ENCODE measurements at places on chromosomes 11 and 22.

- no peak for DNase-seq
Observed at GRCh38 chr11:91081440-91082043, 858.7 kb upstream of the CHORDC1 start.

DNA sequence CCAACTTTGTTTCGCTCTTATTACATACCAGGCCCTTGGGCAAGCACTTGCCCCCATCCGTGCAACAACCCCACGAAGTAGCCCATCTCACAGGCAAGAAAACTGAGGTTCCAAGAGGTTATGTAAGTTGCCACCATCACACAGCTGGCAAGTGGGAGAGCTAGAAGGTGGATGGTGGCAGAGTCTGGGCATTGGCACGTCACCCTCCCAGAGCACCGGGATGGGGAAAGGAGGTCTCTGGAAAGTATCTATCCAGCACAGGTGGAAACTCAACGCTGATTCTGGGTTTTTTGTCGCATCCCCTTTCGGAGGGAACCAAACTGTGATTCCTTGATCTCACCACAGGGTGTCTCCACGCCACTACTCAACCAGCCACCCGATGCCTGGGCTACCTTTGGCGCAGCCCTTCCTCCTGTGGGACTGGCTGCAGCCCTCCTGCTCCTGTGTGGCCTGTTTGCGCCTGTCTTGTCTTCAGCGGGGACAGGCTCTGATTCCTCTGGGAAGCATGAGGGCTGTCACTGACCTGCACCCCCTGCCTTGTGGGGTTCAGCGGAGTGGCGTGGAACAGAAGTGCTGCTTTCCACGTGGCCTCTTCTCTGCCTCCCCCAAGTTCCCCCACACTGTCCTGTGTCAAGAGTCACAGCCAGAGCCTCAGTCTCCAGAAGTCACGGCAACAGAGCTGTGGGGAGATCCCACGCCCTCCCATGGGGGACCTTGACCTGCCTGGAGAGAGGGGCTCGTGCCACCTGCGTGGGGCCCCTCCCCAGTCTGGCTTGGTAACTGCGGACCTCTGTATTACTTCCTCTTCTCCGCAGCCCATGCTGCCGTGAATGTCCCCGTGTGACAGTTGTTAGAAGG, 34.4 kb upstream of the TRIM29 start:
- peak; percentile 73 for DNase-seq

DNA sequence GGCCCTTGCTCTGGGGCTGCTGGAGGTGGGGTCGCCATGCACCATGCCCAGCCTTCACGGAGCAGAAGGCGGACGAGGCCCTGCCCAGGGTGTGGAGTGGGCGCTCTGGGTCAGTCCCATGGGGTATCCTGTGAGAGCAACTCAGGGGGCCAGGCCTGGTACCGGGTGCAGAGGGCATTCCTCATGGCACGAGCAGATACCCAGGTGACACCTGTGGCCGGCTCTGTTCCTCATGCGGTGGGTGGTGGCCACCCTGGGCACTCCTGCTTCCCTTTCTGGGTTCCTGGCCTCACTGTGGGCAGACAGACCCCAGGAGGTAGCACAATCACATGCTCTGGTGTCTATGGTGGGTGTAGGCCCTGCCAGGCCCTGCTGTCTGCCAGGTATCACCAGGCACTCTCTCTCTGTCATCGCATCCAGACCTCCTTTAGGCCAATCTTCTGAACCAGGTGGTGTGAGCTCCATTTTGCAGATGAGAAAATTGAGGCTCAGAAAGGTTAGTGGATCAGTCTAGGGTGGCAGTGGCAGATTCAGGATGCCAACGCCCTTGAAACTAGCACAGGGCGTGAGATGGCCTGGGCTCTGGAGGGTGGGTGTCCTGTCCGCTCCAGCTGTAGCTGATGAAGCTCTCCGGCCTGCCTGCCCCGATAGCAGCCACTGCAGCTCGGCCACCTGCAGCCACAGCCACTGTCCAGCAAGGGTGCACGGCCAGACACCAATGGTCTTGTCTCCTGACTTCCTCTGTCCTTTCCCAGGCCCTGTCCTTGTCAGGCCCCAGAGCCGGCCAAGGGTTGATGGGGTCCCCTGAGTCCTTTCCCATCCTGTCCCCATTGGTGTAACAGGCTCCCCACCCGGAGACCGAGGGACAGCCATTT, 15.1 kb downstream of the DGKZ start:
- no peak for DNase-seq

DNA sequence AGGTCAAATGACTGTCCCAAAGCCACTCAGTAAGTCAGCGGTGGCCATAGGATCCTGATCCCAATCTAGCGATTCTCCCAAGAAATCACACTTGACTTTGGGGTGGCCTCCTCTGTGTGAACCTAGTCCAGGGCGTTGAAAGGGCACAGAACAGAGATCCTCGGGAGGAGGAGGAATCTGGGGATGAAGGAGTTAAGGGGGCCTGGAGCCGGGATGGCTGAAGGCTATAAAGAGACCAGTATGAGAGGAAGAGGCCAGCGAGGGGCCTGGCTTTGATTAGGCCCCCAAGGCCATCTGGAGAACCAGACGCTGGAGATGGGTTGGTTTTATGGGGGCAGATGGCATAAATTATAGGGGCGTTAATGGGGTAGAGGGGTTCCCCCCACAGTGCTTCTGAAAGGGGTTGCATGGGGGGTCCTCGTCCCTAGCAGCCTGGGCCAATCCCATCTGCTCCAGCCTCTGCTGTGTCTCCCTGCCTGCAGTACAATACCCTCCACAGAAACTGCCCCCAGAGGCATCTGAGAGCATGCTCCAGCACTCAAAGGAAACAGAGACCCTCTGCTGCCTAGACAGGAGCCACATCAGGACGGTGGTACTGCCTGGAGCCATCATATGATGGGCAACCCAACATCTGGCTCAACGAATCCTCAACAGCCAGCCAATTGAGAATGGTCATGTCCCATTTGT, 35.2 kb upstream of the TRIM29 start:
- DNase-seq = no peak

DNA sequence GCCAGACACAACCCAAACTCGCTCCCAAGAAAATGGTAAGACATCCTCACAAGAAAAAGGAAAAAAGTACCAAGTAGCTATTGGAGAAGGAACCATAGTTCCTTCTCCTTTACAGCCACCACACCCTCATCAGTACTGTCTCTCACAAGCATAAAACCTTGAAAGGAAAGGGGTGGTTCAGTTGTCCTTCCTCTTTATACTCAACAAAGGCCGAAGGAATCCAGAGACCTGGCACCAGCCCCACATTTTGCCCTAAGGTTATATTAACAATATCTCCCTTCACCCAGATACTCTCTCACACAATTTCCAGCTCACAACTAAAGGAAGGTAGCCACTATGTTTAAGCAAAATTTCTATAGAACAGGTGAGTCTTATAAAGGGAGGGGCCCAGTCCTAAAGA, 8.5 kb downstream of the FHIP1B start:
- DNase-seq = peak; percentile 36

- peak; percentile 65 for DNase-seq
Observed at GRCh38 chr11:35675901-35676610, 13.5 kb downstream of the TRIM44 start.

DNA sequence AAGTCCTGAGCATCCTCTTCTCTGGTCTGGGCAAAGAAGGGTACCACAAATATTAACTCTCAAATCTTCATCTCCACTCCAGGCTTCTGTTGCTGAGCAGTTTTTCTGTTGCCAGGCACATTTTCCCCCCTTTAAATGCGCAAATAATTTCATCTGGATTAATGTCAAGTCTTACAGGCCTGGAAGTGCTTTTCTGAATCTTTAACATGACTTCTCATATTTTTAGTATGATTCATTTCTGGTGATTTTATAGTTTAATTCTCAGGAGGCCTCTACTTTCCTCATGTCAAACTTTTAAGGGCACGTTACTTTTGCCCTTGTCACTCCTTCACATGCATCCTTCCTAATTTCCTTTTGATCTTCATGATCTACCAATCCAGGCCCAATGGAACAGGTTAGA, 510.2 kb downstream of the METTL15 start:
- DNase-seq = no peak

Data from inflammatory macrophage (primary cell).